ENCODE measurements at places on chromosomes 16 and 17.

DNA sequence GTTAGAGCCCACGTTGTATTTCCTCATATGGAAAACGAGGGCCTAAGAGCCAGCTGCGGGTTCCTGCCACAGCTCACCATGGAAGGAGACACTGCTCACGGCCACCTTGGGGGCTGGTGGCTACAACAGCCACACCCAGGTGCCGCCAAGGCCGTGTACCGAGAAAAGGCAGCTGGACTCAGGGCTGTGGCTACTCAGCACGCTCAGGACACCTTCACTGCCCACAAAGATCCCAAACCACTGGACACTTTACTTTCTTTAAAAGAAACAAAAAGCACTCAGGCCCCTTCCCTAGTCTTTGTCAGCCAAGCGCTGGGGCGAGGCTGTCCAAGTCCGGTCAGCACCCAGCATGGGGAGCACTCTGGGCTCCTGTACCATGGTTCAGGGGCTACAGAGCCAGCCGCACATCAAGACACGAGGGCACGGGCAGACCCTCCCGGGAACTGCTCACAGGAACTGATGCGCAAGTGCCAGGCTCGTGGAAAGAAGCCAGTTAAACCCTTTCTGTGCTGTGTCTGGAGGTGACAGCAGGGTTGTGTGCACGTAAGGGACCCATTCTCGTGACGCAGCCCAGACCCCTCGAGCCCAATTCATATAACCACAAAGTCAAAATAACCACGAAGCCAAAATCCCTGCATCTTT, 18.5 kb downstream of the SLC16A3 start:
- no peak for DNase-seq

GRCh38 chr17:18229771-18230170, 4.3 kb downstream of the LLGL1 start:
- no peak for DNase-seq

- no peak for DNase-seq
Observed at GRCh38 chr16:56231-56927, 2.8 kb downstream of the SNRNP25 start.

GRCh38 chr16:82664181-82664580, 37.4 kb downstream of the CDH13 start:
- DNase-seq, result no peak

DNA sequence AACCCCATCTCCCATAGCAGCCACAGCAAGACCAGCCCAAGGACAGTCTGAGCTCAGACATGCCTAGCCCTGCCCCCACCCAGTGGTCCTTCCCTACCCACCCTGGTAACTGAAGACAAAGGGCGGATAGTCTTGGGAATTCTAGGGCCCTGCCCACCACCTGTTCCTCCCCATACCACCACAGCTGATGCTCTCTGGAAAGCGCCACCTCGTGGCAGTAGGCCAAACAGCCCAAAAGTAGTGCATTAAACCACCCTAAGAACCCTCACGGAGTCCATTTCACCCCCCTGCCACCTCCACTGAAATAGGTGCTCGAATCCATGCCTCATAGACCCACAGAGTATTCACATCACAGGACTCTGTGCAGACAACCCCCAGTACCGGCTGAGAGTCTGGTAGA, 1021.4 kb downstream of the CDH8 start:
- DNase-seq, result no peak

GRCh38 chr17:60165223-60165622, 15.4 kb downstream of the CA4 start:
- no peak for DNase-seq

GRCh38 chr17:8284126-8284525, 4.3 kb upstream of the RANGRF start:
- no peak for DNase-seq

DNA sequence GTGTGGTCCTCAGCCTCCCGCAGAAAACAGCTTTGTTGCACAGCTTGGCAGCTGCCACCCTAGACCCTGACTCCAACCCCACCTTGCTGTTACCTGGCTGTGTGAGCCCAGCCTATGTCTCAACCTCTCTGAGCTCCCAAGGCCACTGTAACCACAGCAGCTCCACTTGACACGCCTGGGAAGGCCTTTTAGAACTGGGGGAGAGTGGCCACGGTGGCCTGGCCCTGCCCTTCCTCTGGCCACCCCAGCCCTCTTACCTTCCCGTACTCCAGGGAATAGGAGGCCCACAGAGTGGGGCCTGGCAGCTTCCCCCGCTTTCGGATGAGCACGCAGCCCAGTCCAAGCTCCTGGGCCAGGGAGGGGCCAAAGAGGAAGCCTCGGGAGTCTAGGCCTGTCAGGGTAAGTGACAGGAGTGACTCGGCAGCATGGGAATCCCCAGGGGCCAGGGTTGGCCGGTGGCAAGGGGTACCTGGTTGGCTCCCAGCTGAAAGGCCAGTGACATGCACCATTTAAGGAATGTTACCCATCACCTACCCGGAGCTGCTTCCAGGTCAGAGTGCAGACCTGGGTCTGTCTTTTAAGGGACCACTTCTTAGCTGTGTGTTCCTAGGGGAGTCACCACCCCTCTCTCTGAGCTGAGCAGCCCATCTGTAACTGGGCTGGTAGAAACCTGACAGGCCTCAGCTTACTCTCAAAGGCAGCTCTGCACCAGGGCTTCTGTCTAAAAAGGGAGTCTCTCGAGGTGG, 1.4 kb downstream of the APRT start:
- no peak for DNase-seq

GRCh38 chr16:55323637-55324271, at the start of gene IRX6:
Gene IRX6, plus strand, starts transcription at chr16:55324203. Its CDS starts 889 bp downstream, at chr16:55325092.
- DNase-seq, result no peak

DNA sequence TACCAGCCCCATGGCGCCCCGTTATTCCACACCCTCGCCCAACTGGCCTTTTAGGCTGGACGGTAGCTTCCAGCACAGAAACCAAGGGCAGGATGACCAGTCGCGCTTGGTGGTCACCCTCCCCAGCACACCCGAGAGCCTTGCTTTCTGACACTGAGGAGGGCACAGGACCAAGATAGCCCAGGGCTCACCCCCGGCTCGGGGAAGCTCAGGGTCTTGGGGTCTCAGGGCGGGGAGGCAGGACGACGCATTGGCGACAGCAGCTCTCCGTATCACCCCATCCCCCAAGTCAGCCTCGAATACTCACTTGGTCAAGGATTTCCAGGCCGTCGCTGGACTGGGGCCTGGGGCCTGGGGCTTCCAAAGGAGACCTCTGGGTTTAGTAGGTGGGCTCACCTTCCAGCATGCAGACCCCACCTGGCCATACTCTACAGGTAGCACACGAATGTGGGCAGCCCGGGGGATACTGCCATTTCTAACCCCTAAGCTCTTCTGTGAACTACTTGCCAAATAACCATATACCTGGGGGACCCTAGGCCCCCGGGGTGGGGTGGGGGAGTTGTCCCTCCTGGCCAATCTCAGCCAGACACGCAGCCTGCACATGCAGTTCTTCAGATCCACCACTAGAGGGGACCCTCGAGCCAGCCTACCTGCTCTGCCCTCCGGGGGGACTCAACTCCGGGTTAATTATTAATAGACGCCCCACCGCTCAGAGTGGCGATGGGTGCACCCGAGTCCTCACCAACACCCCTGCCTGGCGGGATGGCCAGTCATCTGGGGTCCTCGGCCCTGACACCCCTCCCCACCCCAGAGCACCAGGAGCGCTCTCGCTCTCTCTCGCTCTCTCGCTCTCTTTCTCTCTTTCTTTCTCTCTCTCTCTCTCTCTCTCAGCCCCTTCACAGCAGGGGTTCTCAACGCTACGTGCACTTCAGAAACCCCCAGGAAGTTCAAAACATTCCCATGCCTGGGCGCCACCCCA, 30.0 kb downstream of the TBC1D16 start:
- DNase-seq, result peak; percentile 70

GRCh38 chr16:53781023-53781605, 77.2 kb downstream of the FTO start:
- DNase-seq, result peak; percentile 12

DNA sequence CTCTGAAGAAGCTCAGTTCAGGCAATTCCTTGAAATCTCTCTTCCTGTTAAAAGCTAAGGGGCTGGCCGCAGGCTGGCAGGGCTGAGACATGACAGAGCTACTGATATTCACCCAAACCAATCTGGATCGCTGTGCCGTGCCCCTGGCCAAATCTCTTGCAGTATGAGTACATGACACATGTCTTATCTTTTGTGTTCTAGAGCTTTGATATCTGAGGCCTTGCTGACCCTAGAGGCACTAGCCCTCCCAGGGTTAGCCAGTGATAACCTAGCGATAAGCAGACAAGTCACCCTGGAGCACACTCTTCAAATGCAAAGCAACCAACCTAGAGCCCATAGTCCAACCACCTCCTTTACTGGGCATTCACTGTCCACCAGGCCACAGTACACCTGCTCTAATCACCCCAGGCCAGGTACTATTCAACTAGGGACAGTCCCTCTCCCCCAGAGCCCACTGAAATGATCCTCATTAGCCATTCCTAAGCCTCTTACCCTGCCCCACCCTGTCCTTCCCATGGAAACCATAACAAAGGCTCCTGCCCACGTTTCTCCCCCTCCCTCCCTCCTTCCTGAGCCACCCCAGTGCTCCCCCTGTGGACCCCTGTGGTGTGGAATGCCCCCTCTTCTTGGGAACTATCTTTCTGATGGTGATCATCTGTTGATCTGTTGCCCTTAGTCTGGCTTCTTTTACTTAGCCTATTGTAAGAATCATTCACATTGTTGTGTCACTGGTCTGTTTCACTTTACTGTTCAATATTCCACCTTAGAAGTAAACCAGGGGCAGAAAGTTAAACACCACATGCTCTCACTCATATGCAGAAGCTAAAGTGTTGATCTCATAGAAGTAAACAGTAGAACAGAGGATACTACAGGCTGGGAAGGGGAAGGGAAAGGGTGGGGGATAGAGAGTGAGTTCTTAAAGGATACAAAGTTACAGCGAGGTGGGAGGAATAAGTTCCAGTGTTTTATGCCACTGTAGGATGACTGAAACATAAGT, 52.5 kb downstream of the TEKT5 start:
- no peak for DNase-seq

DNA sequence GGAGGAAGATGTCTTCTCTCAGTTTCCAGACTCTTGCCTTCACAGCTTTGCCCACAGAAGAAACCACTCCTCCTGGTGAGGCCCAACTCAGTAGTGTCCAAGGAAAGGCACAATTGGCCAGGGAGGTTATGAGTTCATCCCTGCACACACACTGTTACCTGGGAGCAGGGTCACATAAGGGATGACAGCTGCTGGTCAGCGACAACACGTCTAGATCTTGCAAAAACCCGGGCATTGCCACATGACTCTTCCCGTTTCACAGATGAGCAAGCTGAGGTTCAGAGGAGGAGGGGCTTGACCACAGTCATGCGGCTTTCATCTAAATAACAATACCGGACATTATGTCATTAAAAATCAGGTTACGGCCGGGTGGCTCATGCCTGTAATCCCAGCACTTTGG, 186.0 kb downstream of the COPRS start:
- DNase-seq, result no peak

DNA sequence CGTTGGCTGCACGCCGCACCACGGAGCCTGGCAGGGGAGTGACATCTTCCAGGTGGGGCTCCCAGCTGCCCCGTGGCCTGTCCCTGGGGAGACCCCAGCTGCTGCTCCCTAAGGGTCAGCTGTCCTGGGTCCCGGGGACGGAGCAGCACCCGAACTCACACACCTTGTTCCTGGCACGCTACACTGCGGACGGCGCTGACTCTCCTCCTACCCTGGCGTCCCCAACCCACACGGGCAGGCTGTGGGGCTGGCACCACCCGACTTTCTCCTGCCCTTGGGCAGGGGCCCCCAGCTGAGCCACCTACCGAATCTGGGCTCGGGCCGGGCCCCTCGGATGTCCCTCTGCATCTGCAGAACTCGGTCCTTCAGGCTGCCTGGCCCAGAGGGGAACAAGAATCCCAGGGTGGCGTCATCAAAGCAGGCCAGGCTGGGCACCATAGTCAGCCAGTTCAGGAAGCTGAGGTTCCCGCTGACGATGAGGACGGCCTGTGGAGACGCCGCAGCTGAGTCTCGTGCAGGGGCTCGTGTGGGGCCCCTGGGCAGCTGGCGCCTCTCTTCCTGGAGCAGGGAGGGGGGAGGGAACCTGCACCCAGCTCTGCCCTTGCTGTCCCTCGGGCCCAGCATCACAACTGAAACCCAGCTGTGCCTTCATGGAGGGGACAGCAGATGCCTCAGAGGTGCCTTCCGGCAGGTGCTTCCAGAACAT, 70.5 kb upstream of the GNG13 start:
- DNase-seq, result no peak

DNA sequence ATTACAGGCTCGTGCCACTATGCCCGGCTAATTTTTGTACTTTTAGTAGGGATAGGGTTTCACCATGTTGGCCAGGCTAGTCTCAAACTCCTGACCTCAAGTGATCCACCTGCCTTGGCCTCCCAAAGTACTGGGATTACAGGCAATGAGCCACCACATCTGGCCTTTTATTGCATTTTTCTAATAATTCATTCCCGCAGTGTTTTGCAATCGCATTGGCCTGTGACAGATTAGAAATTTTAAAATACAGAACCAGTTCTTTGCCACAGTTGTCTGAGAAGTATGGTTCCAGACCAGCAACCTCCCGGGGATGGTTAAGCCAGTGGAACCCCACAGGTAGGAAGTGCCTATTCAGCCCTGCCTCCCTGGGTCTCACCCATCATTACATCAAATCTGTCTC, 3.2 kb upstream of the CRHR1 start:
- no peak for DNase-seq

GRCh38 chr17:37098910-37099664, 150.3 kb downstream of the AATF start:
- no peak for DNase-seq

- no peak for DNase-seq
Observed at GRCh38 chr16:50273888-50274325, 7.6 kb downstream of the ADCY7 start.

DNA sequence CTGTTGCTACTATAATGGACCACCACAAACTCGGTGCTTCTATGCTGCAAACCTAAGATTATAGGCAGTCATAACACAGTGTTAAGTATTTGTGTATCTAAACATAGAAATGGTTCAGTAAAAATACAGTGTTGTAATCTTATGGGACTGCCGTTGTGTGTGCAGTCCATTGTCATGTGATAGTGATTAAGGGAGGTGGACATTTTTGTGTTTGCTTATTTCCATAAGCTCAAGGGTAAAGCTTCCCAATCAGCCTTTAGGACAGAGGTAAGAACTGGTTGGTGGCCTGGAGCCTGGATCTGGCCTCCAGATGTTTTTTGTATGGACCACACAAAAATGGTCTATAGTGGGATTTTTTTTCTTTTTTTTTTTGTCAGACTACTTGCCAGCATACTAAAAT, 29.9 kb downstream of the WWOX start:
- DNase-seq, result no peak

- peak; percentile 55 for DNase-seq
Observed at GRCh38 chr17:18300725-18301480, 13.9 kb downstream of the TOP3A start.

- DNase-seq, result no peak
Observed at GRCh38 chr16:12324152-12324551, 347.6 kb downstream of the SNX29 start.

GRCh38 chr17:81194225-81194760, 28.3 kb upstream of the AATK start:
- no peak for DNase-seq

DNA sequence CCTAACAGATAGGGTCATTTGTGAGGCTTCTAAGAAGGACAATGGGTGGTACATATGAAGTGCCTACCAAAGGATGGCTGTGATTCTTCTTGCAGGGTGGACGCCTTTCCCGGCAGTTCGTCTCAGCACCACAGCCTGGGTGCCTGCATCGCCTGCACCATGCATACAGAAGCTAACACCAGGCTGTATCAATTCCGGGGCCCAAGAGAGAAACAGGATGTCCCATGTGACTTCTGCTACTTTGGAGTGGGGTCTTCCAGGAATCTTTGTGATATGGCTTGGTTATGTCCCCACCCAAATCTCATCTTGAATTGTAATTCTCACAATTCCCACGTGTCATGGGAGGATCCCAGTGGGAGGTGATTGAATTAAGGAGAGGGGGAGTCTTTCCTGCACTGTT, 251.6 kb upstream of the TNRC6C start:
- no peak for DNase-seq

GRCh38 chr17:12328204-12328603, 307.5 kb downstream of the MAP2K4 start:
- DNase-seq, result no peak
